ENCODE measurements at places on chromosomes 3 and 15.

DNA sequence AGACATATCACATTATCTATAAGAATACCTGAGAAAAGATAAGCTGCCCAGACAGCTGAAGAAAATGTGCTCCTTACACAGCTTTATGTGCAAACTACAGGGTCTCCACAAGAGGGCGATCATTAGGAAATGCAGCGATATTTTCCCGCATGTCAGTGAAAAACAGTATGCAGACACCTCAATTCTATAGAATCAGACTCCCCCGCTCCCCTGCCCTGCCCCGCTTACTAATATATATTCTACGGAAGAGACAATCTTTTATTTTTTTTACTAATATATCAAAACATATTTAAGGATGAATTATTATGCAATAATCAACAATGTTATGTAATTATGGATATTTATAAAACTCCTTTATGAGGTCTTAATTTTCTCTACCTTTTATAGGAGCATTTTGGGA is 681.3 kb downstream of the ROBO1 start:
- no peak for DNase-seq

- DNase-seq: no peak
These were observed 42.1 kb downstream of the OXSR1 start for GRCh38 chr3:38207254-38208003.

DNA sequence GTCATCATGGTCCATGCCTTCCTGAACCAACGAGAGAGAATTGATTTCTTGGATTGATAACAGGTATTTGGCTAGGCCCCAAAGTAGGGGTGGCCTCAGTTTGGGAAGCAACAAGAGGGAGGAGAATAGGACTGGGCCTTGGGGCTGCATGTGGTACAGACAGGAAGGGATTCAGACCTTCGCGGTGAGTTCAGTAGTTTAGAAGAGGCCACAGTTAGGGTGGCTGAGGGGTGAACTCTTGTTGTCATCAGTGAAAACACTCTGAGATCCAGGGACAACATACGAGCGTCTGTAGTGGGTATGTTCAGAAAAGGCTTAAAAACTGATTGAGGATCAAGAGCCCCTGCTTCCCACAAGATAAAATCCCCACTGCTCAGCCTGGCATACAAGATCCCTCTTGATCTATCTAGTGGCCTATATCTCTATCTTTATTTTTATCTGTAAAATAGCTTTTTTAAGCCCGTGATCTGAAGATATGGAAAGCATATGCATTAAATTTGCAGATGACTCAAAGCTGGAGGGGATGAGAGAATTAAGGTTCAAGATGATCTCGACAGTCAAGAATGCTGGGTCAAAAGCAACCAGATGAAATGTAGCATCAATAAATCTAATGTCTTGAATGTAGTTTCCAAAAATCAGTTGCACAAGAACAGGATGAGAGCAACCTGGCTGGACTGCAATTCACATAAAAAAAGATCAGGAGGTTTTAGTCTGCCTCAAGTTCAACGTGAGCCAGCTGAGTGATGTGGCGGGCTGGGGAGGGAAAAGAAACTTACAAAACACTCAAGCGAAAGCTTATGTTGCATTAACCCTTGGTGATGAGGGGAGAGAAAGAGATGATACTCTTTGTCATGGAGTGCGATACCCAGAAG is 221.1 kb upstream of the TLE3 start:
- no peak for DNase-seq

DNA sequence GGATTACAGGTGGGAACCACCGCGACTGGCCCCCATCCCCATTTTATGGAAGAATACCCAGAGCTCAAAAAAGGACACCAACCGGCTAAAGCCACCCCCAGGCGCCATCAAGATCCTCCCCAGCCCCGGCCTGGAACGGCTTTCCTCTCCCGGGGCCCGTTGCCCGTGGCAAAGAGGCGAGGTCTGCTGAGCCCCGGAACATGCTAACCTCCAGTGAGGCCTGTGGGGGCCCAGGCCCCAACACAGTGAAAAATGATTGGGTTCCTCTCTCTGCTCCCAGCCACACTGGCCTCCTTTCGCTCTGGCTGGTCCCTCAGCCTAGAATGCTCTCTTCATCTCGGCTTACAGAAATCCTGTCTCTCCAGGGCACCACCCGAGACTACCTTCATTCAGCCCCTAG is 46.5 kb upstream of the SMAD6 start:
- DNase-seq: no peak

GRCh38 chr3:134650431-134651346 is at the start of gene KY:
Gene KY, minus strand, starts transcription at chr3:134651022. Its CDS starts 62 bp downstream, at chr3:134650960.
- DNase-seq: no peak

- no peak for DNase-seq
These were observed 268.0 kb upstream of the ARRDC4 start for GRCh38 chr15:97692301-97693015.

DNA sequence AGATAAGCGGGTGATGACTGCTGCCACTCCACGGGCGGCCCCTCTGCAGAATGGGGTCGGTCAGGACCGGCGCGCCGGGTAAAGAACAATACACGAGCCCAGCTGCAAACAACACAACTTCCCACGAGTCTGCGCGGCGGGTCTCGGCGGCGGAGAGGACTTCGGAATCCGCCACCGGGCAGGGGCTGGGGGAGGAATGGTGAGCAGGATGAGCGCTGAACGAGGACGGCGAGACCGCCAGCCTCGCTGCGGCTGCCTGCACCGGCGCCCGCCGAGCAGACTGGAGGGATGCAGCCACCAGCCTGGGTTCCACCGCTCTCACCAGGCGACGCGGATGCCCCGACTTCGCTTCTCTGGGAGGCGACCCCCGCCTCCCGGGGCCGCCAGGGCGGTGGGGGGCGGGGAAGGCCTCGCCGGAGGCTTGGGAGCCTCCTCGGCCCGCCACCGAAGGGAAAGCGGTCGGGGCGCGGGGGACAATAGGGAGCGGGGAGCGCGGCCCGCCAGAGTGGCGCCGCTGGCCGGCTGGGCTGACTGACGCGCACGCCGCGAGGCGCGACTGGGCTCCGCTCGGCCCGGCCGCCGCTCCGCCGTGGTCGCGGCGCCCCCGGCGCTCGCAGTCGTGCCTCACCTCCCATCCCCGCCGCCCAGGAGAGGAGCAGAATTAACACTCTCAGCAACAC is 515 bp downstream of the ADAM10 start:
- peak; percentile 34 for DNase-seq

DNA sequence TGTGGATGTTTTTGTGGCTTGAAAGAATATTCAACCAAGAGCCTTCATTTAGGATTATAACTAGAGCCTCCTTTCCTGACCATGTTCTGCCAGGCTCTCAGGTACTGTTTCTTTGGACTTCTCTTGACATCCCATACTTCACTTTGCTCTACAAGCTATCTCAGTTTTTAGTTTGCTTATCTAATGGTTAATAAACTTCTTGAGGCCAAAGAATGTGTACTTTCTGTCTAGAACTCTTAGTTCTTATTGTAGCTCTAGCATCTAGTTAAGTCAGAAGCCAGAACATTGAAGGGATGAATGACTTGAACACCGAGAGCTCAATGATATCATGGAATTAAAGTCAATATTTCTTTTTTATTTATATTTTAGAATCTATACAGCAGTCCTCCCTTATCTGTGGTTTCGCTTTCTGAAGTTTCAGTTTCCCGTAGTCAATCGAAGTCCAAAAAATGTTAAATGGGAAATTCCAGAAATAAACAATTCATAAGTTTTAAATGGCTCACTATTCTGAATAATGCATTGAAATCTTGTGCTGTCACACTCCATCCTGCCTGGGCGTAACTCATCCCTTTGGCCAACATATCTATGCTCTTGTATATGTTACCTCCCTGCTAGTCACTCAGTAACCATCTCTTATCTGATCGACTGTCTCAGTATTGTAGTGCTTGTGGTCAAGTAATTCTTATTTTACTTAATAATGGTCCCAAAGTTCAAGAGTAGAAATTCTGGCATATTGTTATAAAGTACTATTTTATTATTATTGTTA is 368.6 kb upstream of the RBMS3 start:
- DNase-seq: no peak

DNA sequence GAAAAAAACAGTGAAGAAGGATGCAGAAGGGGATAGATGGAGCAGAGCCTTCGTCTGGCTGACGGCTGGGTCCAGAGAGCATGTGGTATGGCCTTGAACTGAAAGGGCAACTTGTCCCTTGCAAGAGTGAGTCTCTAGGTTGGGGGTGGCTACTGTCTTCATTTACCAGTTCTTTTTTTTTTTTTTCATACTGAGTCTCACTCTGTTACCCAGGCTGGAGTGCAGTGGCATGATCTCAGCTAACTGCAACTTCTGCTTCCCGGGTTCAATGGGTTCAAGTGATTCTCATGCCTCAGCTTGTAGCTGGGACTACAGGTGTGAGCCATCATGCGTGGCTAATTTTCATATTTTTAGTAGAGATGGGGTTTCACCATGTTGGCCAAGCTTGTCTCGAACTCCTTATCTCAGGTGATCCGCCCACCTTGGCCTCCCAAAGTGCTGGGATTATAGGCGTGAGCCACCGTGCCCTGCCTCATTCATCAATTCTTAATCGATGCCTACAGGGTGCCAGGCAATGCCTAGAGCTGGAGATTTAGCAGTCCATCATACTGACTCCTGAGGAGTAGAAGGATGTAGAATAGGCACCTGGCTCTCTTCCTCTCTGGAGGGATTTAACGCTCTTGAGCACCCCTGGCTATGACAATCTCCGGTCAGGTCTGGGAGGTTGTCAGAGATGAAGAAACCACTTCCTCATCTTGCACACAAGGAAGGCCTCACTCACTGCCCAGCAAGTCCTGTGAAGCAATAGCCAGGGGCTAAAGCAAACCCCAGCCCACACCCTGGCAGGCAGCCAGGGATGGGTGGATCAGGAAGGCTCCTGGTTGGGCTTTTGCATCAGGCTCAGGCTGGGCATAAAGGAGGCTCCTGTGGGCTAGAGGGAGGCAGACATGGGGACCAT is at the start of gene CAMP:
Gene CAMP, plus strand, starts transcription at position 880 of the 898 bp plus-strand sequence. Its CDS starts 17 bp downstream, at position 897.
- no peak for DNase-seq

DNA sequence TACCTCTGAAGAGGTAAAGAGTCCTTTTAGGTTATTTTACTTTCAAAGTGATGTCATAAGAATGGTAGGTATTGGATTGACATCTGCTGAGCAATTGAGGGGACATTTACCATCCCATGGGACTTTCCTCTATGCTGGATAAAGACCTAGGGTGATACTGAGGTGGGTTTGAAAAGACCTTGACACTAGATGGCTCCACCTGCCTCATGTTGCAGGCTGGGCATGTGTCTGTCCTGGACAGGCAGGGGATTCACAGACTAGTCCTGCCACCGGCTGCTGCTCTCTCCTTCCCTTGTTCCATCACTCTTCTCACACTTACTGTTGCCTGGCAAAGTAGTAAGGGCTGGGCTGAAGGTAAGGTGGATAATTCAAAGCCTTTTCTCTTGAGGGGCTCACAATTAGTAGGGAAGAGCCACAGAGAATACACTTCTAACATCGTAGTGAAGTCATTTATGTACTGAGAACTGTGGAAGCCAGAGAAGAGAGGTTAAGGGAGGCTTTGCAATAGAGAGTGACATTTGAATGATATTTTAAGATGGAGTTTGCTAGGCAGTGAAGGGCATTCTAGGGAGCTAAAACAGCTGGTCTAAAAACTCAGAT is 27.7 kb downstream of the TRAK1 start:
- DNase-seq: no peak

DNA sequence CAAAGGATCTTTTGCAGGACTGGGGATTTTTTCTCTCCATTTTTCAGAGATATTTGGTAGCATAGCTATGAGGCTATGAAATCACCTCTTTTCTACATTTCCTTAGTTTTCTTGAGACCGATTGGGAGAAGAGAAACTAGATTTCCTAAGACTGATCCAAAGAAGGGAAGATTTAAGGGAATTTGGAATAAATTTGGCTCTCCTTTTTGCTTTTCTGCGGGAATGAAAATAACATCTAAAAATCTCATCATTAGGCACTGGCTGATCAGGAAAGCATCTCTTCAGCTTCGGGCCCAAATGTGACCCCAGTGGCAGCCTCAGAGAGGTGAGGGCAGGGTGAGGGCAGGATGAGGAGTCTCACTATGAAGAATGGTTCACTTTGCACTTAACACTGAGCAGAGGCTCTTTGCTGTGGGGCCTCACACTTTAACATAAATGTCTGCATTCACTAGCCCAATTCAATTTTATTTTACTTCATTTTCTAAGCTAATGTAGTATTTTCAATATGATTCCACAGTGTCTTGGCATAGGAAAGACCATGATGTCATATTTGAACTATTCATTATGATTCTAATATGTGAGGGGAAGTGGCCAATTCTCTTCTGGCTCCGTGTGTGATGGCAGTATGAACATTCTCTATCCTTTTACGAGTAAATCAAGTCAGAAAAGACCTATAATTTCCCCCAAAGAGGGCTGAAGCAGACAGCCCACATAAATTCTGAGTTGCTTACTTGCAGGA is 193.2 kb downstream of the MEX3B start:
- no peak for DNase-seq

- no peak for DNase-seq
These were observed 571.8 kb downstream of the ZPLD1 start for GRCh38 chr3:103006526-103007183.

GRCh38 chr3:47407896-47408838 is 27.3 kb downstream of the PTPN23 start:
- no peak for DNase-seq

GRCh38 chr3:4939276-4939675 is 40.0 kb upstream of the BHLHE40 start:
- no peak for DNase-seq

DNA sequence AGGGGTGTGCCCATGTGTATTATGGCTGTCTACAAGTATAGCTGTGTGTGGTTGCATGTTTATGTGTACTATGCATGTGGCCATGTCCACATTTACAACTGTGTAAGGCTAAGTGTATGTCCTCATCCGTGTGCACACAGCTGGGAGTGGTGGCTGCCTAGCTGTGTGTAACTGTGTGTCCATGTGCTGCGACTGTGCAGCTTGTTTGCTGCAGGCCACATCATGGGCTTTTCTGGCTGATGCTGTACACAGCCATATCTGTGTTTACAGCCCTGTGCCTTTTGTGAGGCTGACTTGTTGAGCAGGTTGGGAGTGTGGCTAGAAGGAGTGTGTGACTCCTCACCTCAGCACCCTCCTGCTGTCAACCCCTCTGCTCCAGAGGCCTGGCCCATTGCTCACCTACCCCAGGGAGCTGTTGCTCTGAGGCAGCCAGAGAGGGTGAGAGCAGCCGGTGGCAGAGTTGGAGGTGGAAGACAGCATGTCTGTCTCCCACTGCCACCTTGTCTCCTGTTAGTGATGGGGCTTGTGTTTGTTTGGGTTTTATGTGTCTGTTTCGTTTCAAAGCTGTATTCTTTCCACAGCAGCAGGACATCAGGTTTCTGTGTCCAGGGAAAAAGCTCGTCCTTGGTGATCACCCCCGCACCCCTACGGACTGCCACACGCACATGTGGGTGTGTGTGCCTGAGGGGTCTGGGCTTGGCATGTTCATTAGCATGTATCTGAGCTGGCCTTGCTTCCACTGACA is 1.4 kb upstream of the GRM2 start:
- no peak for DNase-seq

DNA sequence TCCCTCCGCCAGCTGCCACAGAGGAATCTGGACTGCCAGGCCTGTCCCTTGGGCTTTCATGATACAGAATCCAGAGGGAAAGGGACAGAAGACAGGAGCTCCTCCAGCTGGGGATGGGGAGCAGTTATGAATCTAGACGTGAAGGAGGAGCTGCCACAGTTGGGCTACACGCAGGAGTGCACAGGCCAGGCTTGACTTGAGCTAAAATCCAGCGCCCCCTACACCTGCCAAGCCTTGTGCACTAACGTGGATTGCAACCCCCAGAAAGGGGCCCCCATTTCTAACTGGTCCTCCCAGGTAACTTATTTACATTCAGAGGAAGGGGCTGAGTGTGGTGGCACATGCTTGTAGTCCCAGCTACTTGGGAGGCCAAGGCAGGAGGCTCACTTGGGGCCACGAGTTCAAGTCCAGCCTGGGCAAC is 14.3 kb downstream of the KLHL6 start:
- DNase-seq: no peak

GRCh38 chr3:197149-197827 is 725 bp downstream of the CHL1 start:
- DNase-seq: no peak

GRCh38 chr3:178684881-178685590 is 148.8 kb downstream of the KCNMB2 start:
- DNase-seq: no peak
